ENCODE measurements at places on chromosomes 2 and 18.

DNA sequence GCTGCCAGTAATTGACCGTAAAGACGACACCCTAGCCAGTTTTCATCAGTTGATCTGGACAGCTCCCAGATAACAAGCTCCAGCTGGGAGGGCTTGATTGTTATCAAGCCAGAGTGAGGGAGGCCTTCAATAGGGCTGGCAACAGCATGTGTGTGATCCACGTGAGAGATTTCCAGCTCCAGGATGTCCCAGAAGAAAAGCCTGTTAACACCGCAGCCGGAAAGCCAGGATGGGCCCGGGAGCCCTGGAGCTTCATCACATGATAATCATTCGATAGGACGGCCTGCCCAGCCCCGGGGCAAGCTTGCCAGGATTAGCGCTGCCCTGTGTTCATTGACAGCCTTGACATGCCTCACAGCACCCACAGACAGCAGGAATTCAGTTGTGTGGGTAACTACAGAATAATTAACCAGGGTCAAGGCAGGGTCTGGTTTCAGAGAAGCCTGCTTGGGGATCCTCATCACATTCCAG lies 182.5 kb downstream of the C1D start:
- no peak for DNase-seq

GRCh38 chr18:50638016-50638883 lies 78.4 kb downstream of the MAPK4 start:
- no peak for DNase-seq

DNA sequence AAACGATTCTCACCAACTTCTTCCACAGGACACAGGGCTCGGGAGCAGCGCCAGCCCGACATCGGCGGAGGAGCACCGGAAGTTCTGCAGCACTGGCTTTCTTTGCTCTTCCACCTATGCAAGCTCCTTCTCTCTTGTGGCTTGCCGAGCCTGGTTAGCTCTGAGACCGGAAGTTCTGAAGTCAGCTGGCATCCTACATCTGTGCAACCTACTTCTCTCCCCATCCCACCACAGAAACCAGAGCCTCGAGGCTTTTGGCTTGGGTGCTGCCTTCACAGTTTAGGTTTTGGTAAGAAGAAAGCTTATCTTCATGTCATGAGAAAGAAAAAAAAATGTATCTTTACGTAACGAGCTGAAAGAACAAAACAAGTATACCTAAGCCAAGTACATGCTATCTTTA lies 111.7 kb downstream of the ANKRD44 start:
- no peak for DNase-seq

DNA sequence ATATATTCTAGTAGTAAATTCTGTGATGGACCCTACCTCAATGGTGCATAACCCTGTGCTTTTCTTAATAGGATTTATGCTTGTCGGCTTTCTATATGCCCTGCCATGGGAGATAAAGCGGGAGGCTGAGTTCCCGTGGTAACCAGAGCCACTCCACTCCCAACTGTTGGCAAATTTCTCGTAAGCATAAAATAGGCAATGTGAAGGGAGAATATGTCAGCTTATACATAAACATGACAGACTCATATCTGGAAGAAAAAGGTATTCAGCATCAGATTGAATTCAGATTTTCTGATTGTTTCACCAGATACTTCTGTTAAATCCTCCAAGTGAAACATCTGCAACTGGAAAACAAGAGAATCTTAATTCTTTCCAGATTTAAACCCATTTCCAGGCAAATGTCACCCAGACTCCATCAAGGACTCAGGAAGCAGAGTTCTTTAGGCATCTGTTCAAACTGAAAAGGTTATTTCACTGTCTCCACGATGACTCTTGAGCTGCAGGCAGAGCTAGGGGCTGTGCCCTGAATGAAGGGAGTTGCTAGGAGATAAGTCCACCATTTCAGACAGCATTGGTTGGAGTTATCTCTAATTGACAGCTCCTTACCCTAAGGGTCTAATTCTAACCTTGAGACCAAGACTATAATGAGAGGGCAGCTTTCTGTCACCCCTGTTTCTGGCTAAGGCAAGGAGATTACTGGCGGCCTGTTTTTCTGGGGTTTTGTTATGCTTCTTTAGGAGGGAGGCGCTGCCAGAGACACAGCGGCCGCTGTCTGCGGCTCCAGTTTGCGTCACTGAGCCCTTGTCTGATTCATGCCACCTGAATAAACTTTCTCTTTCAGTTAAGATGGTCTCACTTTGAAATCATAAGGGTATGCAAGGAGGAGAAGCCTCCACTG lies 381.3 kb downstream of the SOX11 start:
- no peak for DNase-seq

GRCh38 chr2:71074893-71075395 lies 6.5 kb downstream of the NAGK start:
- DNase-seq: no peak

GRCh38 chr2:241194811-241195210 lies 6.3 kb downstream of the ANO7 start:
- no peak for DNase-seq

- no peak for DNase-seq
These were observed 12.4 kb upstream of the GPD2 start for GRCh38 chr2:156423674-156424282.

DNA sequence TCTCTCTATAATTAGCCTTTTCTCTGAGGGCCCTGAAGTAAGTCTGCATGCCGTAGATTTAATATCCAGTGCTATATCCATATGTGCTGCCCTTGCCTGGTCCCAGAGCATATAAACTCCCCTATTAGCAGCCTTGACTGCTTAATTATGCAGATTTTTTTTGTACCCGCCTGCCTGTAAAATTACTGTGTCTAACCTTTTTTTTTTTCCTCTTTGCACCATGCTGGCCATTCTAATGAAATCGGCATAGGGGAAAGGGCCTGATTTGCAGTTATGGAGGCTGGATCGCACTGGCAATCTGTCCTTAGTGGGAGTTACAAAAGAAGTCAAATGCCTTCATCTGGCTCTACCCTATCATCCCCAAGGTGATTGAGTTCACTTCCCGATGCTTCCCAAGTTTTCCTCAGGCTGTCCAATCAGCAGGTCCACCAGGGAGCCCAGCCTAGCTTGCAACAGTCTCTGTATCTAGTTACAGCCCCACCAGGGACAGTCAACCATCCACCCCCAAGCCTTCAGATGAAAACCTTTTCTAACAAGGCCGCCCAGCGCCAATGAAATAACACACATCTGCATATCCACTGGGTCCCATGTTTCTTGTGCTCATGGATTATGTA lies 239.0 kb downstream of the ZNF521 start:
- DNase-seq: no peak

DNA sequence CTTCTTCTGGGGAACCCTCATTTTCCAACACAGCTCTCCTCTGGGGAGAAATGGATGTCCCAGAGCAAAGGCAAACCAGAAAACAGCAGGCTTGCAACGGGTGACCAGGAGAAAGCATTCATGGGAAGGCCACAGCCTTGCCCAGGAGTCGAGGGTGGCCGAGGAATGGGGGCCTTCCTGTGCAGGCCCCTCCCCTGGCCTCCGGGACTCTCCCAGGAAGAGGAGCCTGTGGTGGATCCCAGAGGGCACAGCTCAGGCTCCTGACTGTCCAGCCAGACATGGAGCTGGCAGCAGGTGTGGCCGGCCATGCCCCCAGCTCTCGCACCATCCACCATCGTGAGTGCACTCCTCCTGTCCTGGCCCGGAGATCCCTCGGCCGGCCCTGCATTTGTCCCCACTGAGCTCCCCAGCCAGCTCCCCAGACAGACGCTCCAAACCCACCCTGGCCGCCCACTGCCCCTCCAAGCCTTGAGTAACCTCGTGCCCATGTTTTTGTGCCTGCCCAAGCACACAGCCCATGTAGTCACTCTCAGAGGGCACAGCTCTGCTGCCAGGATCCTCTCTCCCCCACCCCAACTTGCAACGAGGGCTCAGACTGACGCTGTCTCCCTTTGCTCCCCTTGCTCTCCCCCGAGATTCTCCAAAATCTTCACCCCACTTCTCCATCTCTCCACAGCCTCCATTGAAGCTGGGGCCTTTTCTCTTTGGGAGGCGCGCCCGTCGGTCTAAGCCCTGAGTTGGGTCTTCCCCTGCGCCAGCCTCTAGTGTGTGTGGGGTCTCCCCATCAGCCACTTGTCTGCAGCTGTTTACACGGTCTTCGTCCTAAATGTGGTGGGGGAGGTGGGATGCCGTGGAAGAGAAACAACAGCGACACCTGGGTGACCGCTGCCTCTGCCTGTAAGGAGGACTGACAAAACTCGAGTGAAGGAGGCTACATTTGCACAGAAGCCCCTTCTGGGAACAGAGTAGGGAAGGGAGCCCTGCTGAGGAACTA lies 9.8 kb downstream of the PRLH start:
- DNase-seq: no peak

GRCh38 chr2:110958346-110959119 lies 162.2 kb upstream of the BCL2L11 start:
- DNase-seq: no peak

DNA sequence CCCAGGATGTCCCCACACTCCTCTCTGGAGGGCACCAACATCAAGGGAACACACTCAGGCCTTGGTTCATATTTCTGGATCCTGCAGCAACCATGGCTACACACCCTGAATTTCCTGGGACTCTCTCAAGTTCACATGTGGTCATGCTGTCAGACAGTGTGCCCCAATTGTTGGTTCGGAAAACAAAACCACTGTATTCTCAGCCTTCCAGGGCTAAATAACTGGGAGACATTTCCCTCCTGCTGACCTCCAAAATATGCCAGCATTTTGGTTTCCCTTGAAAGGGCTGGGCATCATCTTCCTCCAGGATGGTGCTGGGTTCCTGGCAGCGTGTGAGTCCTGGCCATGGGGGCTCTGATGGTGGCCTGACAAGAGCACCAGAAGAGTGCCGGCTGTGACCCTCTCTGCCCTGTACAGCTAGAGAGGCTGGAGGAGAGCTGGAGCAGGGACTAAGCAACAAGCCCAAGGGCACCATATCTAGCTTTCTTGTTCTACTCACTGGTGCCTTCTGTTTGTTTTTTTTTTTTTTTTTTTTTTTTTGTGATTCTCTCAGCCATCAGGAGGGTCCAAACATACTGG lies 37.5 kb upstream of the WIPF1 start:
- no peak for DNase-seq

- DNase-seq: no peak
These were observed 933 bp upstream of the ADNP2 start for GRCh38 chr18:80108121-80108536.

DNA sequence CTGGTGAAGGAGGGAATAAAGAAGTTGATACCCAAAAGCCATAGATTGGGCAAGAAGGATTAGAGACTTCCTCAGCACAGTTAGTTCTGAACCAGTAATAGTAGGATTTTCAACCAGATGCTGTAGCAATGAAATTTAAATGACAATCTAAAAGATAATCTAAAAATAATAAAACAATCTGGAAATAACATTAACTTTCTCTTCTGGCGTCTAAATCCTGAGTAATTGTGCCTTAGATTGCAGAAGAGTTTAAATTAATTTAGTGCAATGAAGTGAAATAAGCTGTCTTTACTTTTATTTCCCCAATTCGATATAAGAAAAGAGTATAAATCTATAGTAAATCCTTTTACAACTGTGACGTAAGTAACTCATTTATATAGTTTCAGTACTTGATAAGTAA lies 186.8 kb upstream of the DOK6 start:
- no peak for DNase-seq

- no peak for DNase-seq
These were observed 87.6 kb downstream of the PLCL1 start for GRCh38 chr2:197891897-197892442.

DNA sequence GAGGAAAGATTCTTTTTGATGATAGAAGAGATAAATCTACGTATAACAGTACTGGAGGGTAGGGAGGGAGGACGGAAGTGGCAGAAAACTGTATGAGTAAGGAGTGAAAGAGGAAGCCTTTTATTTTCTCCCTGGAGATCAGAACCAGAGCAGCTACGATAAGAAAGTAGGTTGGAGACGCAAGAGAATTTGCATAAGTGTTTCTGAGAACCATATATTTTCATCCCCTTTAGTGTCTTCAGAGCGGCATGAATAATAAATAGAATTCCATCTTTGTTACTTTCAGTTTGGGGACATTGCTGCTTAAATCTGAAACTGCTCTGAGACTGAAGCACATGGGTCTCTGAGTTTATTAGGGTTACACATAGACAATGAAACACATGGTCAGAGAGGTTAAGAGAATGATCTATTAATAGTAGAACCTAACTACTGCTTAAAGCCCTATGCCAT lies 230.2 kb upstream of the TNP1 start:
- DNase-seq: no peak

- no peak for DNase-seq
These were observed 25.2 kb upstream of the TMEM237 start for GRCh38 chr2:201668402-201668910.

GRCh38 chr2:181527058-181527457 lies 69.9 kb downstream of the ITGA4 start:
- DNase-seq: no peak

- no peak for DNase-seq
These were observed 740.4 kb upstream of the CELF4 start for GRCh38 chr18:38305961-38306360.

GRCh38 chr2:189866296-189866695 lies 82.0 kb downstream of the PMS1 start:
- DNase-seq: no peak

DNA sequence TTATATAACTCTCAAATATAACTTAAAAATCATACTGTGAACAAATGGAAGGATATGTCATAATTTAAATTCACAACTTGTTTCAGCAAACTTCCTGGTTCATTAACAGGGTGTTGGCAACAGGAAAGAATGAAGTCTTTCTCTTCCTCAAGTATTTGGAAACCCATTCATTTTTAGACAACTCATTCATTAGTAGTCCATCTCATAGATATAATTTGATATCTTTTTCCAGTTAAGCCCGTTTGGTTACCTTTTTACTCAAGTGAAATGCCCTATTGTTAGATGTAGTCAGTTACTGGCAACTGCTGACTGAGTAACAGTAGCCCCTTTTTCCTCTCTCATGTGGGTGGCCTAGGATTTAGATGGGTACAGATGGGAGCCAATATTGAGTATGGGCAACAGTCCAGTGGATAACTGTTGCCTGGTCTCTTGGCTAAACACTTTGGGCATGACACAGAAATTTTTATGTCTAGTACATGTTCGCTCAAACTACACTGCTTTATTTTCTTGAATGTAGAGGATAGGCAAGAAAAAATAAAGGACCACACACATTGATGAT lies 4.6 kb upstream of the UGP2 start:
- DNase-seq: no peak

DNA sequence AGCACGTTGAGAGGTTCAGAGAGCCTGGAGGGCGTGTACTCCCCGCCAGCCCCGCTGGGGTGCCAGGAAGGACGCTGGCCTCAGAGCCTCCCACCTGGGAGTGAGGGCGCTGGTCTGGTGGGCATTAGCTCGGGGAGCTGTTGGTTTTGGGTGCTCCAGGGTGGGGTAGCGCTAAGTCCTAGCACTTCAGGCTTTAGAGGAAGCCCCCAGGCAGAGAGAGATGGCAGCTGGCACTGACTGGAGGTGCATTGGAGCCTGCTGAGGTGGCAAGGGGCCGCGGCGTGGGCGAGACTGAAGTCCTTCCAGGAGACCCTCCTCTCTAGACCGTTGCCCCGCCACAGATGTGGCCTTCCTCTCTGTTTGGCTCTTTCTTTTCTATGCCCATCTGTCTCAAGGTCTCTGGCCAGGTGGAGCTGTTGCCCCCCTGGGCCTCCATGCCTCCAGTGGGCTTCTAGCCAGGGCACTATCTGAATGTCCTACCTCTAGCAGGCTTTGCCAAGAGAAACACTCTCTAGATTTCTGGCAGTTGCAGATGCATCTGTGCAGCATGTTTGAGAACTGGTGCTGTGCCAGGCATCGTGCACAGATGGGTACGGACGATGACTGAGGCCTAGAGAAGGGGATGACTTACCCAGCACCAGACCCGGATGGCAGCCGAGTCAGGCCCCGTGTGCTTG lies 6.6 kb downstream of the CAPN10 start:
- no peak for DNase-seq

- DNase-seq: no peak
These were observed 58.9 kb upstream of the STK17B start for GRCh38 chr2:196230061-196230854.

Data from NCI-H1417 treated with DMSO at 0.1 percent for 48 hours (cell line).